Vagina (tissue), 2 donors: ENCODE measurements at places on chromosomes 7 and 10. TPM values are rescaled to one million over a fixed set of nuclear protein-coding genes. Genes with fewer than 3 reads are reported as not detected.

HMX3 gene
- not detected for total RNA-seq

FFAR4 gene
- total RNA-seq, result 1.5 TPM

ATG9B gene
- 34.1 TPM for total RNA-seq

DYNC1I1 gene
- total RNA-seq, result 12.0 TPM

NRG3 gene
- not detected for total RNA-seq

ARHGAP19 gene
- 3.9 TPM for total RNA-seq

GNAT3 gene
- total RNA-seq, result not detected

GRCh38 chr7:113267271-113267670 lies 148.9 kb upstream of the SMIM30 start:
- no peak for DNase-seq
- no peak overlapping the region for H3K27ac ChIP-seq
- H3K27me3 ChIP-seq, result no peaks in the 10 kb centered on the region
- no peaks in the 10 kb centered on the region for H3K36me3 ChIP-seq

DNA sequence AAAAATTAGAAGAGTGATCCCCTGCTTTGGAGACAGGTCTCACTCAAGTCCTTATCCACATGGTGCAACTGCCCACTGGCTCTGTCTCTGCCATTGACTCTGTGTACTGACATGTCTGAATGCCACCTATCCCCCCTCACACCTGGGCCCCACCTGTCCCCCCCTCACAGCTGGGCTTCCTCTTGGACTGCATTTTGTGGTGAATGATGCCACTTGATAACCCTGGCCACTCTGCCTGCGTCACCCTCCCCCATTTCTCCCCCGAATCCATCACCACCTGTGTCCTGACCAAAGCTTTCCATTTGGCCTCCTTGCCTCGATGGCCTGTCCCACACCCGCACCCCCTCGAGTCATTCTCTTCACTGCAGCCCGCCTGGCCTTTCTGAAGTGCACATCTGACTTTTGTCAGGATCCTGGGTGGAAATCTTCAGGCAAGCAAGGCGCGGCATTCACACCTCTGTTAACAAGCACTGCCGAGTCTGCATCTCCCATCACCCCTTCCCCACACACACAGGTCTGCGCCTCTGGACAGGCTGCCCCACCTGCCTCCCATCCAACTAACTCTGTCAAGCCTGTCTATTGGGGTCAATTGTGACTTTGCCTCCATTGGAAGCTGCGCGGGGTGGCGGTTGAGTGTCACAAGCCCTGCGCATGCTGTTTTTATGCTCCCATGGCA lies 175.3 kb upstream of the KLF14 start:
- no peaks in the 10 kb centered on the region for H3K27me3 ChIP-seq
- H3K36me3 ChIP-seq, result no peaks in the 10 kb centered on the region
- H3K4me3 ChIP-seq, result no peak overlapping the region
- peak overlapping the region; percentile 49 for H3K27ac ChIP-seq
- H3K4me1 ChIP-seq, result peaks cover 75% of the 10 kb centered on the region

GRCh38 chr7:140596519-140597427 lies 43.8 kb downstream of the DENND2A start:
- H3K36me3 ChIP-seq, result peaks cover 3% of the 10 kb centered on the region
- DNase-seq, result no peak
- no peaks in the 10 kb centered on the region for H3K27me3 ChIP-seq
- H3K27ac ChIP-seq, result peak overlapping the region; percentile 64
- H3K4me3 ChIP-seq, result no peak overlapping the region
- H3K4me1 ChIP-seq, result peaks cover 5% of the 10 kb centered on the region

- H3K4me3 ChIP-seq, result no peak overlapping the region
- peaks cover 48% of the 10 kb centered on the region for H3K36me3 ChIP-seq
- no peak overlapping the region for H3K27ac ChIP-seq
- no peak for DNase-seq
Measured at GRCh38 chr7:151118108-151119054, 32.1 kb downstream of the AGAP3 start.

GRCh38 chr7:35695473-35695850 lies 527 bp upstream of the HERPUD2 start:
- peak overlapping the region; percentile 79 for H3K4me3 ChIP-seq
- peaks cover 46% of the 10 kb centered on the region for H3K4me1 ChIP-seq
- H3K36me3 ChIP-seq, result no peaks in the 10 kb centered on the region
- H3K27ac ChIP-seq, result peak overlapping the region; percentile 91
- no peaks in the 10 kb centered on the region for H3K27me3 ChIP-seq

DNA sequence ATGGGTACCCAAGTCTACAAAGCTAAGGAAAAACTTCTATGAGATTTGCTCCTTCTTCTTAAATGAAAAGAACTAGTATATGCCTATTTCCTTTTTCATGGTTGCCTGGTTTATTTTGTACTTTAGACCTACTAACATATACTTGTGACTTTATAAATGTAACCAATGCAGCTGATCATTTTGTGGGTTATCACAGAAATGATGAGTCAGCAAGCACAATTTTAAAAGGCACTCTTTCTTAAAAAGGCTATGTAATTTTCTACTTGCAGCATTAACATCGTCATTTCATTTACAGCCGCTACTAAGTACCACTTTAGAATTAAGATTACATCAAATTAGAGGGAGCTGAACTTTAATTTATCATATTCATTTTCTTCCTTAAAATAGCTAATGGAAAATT lies 13.6 kb downstream of the NEBL start:
- no peak overlapping the region for H3K27ac ChIP-seq
- no peak overlapping the region for H3K4me3 ChIP-seq
- H3K4me1 ChIP-seq, result no peaks in the 10 kb centered on the region
- DNase-seq, result no peak
- no peaks in the 10 kb centered on the region for H3K36me3 ChIP-seq

DNA sequence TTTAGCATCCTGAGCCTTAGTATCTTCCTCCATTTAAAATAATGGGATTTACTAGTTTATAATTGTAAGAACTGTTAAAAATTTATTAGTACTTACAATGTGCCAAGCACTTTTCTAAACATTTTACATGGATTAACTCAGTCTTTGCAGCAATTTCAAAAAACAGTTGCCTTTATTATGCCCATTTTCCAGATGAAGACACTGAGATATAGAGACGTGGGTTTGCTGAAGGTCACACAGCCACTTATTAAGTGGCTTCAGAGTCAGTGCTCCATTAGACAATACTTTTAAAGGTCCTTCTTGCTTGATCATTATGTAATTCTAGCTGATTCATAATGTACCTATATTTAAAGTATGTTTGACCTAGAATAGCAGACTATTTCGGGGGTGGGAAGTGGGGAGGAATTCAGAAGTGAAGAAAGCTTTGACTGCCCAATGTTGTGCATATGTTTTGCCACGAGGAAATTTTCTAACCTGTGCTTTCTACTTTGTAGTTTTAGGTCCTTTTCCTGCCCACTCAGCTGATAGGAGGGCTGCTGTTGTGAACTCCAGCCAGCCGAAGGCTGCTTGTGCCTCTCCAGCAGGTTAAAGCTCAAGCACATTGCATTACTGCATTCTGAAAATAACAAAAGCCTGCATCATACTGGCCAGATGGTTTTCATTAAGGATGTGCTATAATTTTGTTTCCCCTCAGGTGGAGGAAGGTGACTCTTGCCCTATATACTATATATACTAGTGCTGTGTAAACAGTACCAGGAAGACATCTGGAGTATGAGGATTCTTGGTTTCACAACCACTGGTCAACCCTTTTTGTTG lies 4.3 kb downstream of the PLEKHA8 start:
- no peak for DNase-seq
- no peaks in the 10 kb centered on the region for H3K27me3 ChIP-seq
- H3K36me3 ChIP-seq, result no peaks in the 10 kb centered on the region
- H3K4me3 ChIP-seq, result no peak overlapping the region

- H3K4me3 ChIP-seq, result no peak overlapping the region
- peak; percentile 77 for DNase-seq
- no peaks in the 10 kb centered on the region for H3K4me1 ChIP-seq
- H3K36me3 ChIP-seq, result no peaks in the 10 kb centered on the region
Measured at GRCh38 chr10:48671914-48672595, 12.6 kb upstream of the WDFY4 start.

GRCh38 chr10:62512732-62513475 lies 138.7 kb downstream of the ZNF365 start:
- H3K27ac ChIP-seq, result no peak overlapping the region
- DNase-seq, result no peak
- H3K4me1 ChIP-seq, result no peaks in the 10 kb centered on the region
- no peaks in the 10 kb centered on the region for H3K36me3 ChIP-seq
- H3K4me3 ChIP-seq, result no peak overlapping the region
- no peaks in the 10 kb centered on the region for H3K27me3 ChIP-seq

GRCh38 chr10:129344731-129345355 lies 122.2 kb upstream of the MGMT start:
- DNase-seq, result no peak
- no peaks in the 10 kb centered on the region for H3K36me3 ChIP-seq
- no peaks in the 10 kb centered on the region for H3K4me1 ChIP-seq
- no peaks in the 10 kb centered on the region for H3K27me3 ChIP-seq
- H3K4me3 ChIP-seq, result no peak overlapping the region

- no peaks in the 10 kb centered on the region for H3K36me3 ChIP-seq
- no peak for DNase-seq
- no peak overlapping the region for H3K4me3 ChIP-seq
- H3K4me1 ChIP-seq, result no peaks in the 10 kb centered on the region
- no peak overlapping the region for H3K27ac ChIP-seq
Measured at GRCh38 chr7:101547916-101548661, 81.0 kb downstream of the MYL10 start.

- H3K4me1 ChIP-seq, result peaks cover 16% of the 10 kb centered on the region
- H3K4me3 ChIP-seq, result no peak overlapping the region
- H3K27me3 ChIP-seq, result no peaks in the 10 kb centered on the region
- no peak overlapping the region for H3K27ac ChIP-seq
- DNase-seq, result no peak
Measured at GRCh38 chr10:96416643-96417042, 57.8 kb upstream of the OPALIN start.

DNA sequence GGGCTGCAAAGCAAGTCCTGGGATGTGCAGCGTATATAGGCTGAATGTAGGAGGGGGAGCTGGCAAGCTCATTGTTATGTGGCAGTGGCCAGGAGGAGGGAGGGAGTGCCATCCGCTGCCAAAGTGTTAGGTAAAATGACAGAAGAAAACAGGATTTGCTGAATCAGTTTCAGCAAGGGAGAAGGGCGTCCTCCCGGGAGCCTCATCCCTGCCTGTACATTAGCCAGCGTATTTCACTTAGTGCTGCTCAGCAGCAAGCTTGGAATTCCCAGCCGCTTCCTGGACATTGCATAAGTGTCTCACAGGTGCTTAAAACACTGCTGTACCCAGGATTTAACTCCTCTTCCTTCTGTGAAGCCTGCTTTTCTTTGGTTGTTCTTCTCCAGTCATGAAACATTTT lies 2.5 kb downstream of the NIPSNAP2 start:
- DNase-seq, result no peak
- H3K36me3 ChIP-seq, result no peaks in the 10 kb centered on the region
- no peak overlapping the region for H3K4me3 ChIP-seq
- peaks cover 49% of the 10 kb centered on the region for H3K4me1 ChIP-seq
- no peaks in the 10 kb centered on the region for H3K27me3 ChIP-seq

- no peak for DNase-seq
- no peak within 1 kb of the TSS for H3K27ac ChIP-seq
- H3K4me1 ChIP-seq, result peaks cover 9% of the 10 kb centered on the region
Measured at GRCh38 chr7:8433477-8434289, at the start of gene NXPH1. TSS of gene NXPH1 (plus strand) at chr7:8433609.

GRCh38 chr10:95574649-95575365 lies 13.6 kb upstream of the SORBS1 start:
- H3K27me3 ChIP-seq, result no peaks in the 10 kb centered on the region
- no peak for DNase-seq
- no peak overlapping the region for H3K4me3 ChIP-seq
- no peaks in the 10 kb centered on the region for H3K4me1 ChIP-seq
- no peak overlapping the region for H3K27ac ChIP-seq
- H3K36me3 ChIP-seq, result no peaks in the 10 kb centered on the region

GRCh38 chr10:9305018-9305655 lies 1250.6 kb downstream of the GATA3 start:
- no peak overlapping the region for H3K4me3 ChIP-seq
- no peaks in the 10 kb centered on the region for H3K4me1 ChIP-seq
- DNase-seq, result no peak

DNA sequence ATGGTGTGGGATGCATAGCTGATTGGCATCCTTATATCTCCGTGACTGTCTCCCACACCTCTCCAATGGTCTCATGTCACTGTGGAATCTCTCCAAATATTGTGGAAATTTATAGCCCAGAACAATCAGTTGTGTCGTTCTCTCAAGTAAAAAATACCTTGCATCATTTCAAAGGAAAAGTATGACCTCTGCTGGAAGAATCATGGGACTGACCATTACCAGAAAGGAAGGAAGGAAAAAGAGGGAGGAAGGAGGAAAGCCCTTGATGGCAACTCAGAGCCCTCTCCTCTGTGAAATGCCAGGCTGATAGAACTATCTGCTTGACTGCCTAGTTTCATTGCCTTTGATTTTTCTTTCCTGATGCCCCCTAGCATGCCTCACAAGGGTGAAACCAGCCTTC lies 76.3 kb downstream of the FOXI2 start:
- no peaks in the 10 kb centered on the region for H3K4me1 ChIP-seq
- H3K27ac ChIP-seq, result no peak overlapping the region
- no peak overlapping the region for H3K4me3 ChIP-seq
- H3K36me3 ChIP-seq, result no peaks in the 10 kb centered on the region

DNA sequence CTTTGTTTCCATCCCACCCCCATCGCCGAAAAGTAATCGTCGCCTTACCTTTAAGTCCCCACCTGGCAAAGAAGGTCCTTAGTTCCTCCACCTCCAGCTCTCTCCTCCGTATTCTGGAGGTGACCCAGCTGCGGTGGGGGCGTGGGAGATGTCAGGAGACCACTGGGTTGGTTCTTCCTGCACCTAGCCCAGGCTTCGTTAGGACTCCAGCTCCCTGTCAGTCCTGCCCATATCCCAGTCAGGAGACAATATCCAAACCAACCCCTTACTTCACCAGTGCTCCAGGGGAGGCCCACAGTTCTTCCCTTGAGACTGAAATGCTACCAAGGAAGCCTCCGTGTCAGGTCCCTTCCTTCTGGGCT lies 693 bp downstream of the ADIRF start:
- H3K36me3 ChIP-seq, result no peaks in the 10 kb centered on the region
- no peaks in the 10 kb centered on the region for H3K27me3 ChIP-seq
- peaks cover 76% of the 10 kb centered on the region for H3K4me1 ChIP-seq
- H3K4me3 ChIP-seq, result peak overlapping the region; percentile 92
- H3K27ac ChIP-seq, result peak overlapping the region; percentile 99

- H3K27me3 ChIP-seq, result no peaks in the 10 kb centered on the region
- H3K4me3 ChIP-seq, result peak overlapping the region; percentile 49
- no peak for DNase-seq
- H3K4me1 ChIP-seq, result peaks cover 41% of the 10 kb centered on the region
Measured at GRCh38 chr10:98266647-98267046, 1.3 kb downstream of the LOXL4 start.
